ENCODE measurements at places on chromosomes 1 and 21.

- DNase-seq, result no peak
Observed at GRCh38 chr1:42231253-42231652, 66.7 kb upstream of the GUCA2A start.

DNA sequence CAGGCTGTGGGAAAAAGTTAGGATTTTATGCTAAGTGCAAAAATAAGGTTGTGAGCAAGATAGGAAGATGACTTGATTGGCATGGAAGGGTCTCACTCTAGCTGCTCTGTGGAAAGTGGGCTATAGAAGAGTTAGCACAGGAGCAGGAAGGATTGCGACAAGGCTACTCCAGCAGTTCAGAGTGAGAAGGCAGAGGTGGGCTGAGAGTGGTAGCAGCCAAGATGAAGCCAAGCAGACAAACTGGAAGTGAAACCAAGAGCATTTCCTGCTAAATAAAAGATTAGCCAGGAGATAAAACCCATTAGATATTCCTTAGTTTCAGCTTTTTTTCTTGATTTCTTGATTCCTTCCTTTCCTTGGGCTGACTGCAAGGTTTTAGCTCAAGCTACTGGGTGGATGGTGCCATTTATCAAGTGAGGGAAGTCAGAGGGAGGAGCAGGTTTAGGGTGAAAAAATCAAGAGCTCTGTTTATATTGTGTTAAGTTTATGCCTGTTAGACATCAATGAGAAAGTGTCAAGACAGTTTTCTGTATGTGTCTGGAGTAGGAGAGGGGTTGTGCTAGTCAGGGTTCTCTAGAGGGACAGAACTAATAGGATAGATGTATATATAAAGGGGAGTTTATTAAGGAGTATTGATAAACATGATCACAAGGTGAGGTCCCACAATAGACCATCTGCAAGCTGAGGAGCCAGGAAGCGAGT is 33.1 kb upstream of the ZNF644 start:
- DNase-seq, result no peak

- no peak for DNase-seq
Observed at GRCh38 chr1:207336559-207337467, 15.3 kb downstream of the CD55 start.

DNA sequence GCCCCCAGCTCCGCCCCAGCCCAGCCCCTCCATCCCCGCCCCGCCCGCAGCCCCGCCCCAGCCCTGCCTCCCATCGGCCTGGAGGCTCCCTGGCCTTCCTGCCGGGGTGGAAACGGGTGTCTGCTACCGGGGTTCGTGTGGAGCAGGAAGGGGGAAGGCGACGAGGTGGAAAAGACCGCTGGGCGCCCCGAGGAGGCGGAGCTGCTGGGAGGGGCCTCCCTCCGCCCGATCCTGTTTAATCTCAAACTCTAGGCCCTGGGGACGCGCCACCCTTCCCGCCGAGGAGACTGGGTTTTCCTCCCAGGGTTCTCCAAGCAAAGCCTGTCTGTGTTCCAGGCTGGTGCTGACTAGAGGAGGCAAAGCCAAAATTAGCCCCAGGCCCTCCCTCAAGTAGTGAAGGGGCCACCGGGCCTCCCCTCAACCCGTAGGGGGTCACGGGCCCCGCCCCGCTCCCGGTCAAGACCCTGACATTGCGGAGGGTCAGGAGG is 16.2 kb upstream of the TTLL10 start:
- DNase-seq, result peak; percentile 60

- DNase-seq, result no peak
Observed at GRCh38 chr1:30353637-30354036, 369.7 kb downstream of the MATN1 start.

DNA sequence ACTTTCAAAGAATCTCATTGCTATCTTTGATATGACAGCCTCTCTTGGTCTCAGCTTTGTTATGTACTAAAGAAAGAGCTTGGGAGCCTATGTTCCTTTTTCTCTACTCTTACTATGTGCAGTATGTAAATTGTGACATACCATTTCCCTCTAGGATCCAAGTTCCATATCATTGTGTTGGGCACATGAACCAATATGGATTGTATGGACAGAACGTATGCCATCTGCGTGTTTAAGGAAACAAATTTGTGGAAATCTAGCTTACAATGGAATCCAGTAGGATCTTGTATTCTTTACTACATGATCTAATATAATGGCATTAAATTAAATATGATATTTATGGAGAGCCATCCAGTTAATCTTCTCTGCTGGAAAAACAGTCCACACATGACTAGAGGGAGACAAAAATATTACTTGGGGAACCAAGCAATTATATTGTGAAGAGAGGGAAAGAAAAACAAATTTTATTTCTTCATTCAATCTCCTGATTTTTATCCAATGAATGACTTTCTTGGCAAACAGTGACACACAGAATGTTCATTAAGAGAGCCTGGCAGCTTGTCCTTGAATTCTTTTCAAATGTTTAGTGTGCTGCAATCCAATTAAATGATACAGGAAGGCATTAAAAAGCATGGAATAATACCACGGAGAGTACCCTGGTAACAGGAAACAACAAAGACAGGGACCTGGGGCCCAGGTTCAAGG is 106.5 kb upstream of the DAB1 start:
- no peak for DNase-seq

GRCh38 chr1:55447488-55447887 is 232.3 kb upstream of the USP24 start:
- no peak for DNase-seq

GRCh38 chr1:186775036-186775435 is 53.7 kb upstream of the PLA2G4A start:
- DNase-seq, result no peak

DNA sequence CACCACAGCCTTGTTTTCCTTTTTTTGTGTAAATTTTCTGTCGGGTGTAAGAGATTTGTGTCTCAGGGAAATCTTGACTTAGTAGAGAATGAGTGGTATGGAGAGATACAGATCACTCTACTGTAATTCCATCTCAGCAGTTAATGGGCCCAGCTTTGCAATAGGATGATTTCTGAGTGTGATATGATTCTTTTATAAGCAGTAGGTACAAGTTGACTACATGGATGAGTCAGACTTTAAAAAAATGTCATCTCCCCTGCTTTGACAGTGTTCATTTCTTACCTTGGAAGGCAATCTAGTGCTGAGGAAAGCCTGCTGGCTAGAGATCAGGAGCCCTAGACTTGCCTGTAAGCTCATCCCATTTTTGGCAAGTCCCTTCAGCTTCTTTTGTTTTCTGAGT is 261.9 kb downstream of the RYR2 start:
- DNase-seq, result no peak

- peak; percentile 12 for DNase-seq
Observed at GRCh38 chr1:6052543-6053205, 7.0 kb downstream of the KCNAB2 start.

GRCh38 chr21:44590311-44590721 is 2.0 kb downstream of the KRTAP10-6 start:
- no peak for DNase-seq

DNA sequence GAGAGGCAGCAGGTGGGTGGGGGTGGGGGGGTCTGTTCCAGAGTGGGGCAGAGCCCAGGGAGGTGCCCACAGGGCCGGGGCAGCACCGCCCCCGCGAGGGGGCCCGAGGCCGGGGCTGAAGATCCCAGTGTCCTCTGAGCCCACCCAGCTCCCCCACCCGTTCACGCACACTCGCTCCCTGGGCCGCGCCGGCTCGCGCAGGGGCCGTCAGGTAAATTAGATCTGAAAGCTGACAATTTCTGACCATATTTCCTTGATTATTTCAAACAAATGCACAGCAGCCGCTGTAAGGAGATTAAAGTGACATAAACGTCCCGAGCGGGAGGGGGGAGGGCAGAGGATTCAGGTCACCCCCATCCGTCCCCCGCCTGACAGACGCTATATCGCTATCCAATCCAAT is 118.0 kb downstream of the CASZ1 start:
- no peak for DNase-seq

DNA sequence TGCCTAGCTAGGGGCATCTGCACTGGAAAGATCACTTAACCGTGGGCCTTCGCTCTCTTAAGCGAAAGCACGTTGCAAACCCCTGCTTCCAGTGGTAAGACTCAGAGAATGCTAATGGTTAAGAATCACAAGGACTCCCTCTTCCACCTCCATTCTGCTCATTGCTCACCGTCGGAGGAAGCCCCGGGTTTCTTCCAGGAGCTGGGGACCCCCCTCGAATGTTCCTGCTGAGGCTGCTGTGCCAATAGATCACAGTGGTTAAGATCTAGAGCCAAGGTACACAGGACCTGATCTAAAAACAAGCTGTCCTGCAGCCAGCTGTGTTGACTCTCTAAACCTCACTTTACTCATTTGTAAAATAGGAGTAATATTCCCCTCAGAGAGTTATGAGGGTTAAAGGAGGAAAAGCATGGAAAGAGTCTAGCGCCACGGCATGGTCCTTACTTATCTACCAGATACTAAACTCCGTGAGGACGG is 765 bp downstream of the VAMP3 start:
- no peak for DNase-seq

DNA sequence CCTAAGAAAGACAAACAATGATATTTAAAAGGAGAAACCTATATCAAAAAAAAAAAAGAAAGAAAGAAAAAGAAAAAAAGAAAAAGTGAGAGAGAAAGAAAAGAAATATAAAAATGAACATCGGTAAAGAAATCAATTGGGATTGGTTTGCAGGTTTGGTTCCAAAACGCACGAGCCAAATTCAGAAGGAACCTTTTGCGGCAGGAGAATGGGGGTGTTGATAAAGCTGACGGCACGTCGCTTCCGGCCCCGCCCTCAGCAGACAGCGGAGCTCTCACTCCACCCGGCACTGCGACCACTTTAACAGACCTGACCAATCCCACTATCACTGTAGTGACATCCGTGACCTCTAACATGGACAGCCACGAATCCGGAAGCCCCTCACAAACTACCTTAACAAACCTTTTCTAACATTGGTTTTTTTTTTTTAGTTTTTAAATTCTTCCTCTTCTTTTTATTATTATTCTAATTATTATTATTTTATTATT is 11.7 kb downstream of the LHX9 start:
- no peak for DNase-seq

DNA sequence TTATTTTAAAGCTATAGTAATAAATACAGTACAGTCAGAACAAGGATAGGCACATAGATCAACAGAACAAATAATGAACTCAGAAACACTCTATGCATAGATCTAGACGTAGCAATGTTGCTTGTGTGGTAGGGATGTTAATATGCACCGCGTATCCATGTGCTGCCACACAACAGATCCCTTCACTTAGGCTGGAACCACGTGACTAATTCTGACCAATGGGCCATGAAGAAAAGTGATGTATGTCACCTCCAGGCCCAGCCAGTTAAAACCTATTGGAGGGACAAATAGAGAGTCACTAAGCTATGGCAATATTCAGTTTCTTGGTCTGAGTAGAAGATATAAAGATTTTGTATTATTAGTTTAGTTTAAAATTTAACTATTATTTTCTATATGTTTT is 91.4 kb downstream of the ADAMTS1 start:
- DNase-seq, result no peak

- no peak for DNase-seq
Observed at GRCh38 chr1:112418099-112418892, 22.3 kb downstream of the CTTNBP2NL start.

- peak; percentile 47 for DNase-seq
Observed at GRCh38 chr1:164611754-164612642, 53.0 kb downstream of the PBX1 start.

DNA sequence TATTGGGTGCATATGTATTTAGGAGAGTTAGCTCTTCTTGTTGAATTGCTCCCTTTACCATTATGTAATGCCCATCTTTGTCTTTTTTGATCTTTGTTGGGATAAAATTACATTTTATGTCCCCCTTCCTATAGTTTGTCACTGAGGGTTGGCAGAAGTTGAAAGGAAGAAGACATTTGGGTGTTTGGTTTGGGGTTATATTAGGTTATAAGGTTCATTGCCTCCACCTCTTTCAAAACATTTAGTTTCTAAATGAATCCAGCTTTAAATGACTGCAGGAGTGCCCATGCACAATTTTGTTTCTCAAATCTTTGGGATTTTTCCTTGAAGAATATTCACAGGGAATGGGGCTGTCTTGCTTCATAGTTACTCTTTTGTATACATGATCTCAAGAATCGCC is 14.6 kb upstream of the LGALS8 start:
- no peak for DNase-seq

DNA sequence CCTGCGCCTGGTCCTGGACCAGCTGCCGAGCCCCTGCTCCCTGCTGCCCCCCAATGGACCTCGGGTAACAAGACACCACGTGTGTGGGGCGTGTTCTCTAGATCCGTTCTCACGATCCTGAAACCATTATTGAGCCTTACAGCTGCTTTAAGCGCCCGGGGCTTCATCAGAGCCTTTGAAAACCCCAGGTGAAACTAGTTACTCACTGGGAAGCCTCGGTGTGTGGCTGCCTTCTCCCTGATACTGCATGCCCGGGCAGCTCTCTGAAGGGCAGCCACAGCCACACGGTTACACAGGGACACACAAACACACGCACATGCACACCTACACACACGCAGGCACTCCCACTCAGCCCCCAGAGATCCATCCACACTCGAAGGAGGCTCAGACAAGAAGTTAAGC is 5.3 kb downstream of the HES2 start:
- no peak for DNase-seq

DNA sequence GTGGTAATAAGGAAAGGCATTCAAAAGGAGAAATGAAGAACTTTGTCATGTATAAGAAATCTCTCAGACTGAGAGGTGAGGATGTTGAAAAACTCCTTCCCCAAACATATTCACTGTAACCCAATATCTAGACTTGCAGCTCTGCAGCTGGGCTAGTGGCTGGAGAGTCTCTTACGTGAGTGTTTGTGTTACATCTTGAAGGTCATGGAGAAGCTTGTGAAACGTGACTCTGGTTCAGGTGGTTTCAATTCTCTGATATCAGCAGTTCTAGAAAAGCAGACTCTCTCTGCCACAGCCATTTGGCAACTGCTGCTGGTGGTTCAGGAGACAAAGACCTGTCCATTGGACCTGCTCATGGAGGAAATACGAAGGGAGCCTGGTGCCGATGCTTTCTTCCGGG is 55.0 kb upstream of the EPHA8 start:
- no peak for DNase-seq

GRCh38 chr21:44443891-44444285 is 11.4 kb upstream of the LRRC3 start:
- DNase-seq, result no peak

DNA sequence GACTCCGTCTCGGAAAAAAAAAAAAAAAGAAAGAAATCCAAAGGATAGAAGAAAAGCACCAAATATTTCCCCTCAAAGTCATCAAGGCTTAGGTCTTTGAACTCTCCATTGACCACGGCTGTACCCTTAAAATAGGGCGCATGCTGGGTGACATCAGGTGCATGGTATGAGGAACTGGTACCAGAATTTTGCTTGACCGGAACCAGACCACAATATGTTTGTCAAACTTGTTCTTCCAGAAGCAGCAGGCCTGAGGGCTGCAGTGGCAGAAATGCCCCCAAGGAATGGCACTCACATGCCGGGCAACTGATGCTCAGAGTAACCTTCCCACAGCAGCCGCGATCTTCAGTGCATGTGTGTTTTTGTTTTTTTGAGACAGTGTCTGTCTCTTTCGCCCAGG is 21.0 kb downstream of the RCC1 start:
- DNase-seq, result no peak

DNA sequence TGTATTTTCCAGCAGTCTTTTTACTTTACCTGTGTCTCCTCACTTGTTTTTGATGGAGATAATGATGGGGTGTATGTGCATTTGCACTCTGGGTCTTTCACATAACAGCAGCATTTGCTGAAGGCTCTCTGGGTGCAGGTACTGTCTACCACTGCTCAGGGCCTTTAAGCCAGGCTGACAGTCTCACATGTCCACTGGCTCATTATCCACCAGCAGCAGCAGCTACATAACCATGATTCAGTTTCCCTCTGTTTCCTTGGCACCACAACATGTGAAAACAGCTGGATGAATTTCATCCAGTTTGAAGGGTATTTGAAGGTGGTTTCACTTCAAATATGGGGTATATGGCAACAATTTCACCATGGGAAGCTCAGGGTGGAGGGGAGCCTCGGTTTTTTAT is 41.2 kb upstream of the ROR1 start:
- DNase-seq, result no peak

Measured in fibroblast of skin of left biceps (primary cell).